ENCODE measurements at places on chromosomes 16 and 17.
A peak's percentile ranks its signal among the peaks of the same experiment; 100 is the strongest.

GRCh38 chr16:67993207-67994039, 5.9 kb downstream of the DPEP2 start:
- no peak overlapping the region for H3K4me3 ChIP-seq
- H3K4me1 ChIP-seq = peaks cover 4% of the 10 kb centered on the region
- H3K27me3 ChIP-seq = no peaks in the 10 kb centered on the region
- H3K27ac ChIP-seq = peak overlapping the region; percentile 65
- H3K36me3 ChIP-seq = no peaks in the 10 kb centered on the region
- no peak for DNase-seq

DNA sequence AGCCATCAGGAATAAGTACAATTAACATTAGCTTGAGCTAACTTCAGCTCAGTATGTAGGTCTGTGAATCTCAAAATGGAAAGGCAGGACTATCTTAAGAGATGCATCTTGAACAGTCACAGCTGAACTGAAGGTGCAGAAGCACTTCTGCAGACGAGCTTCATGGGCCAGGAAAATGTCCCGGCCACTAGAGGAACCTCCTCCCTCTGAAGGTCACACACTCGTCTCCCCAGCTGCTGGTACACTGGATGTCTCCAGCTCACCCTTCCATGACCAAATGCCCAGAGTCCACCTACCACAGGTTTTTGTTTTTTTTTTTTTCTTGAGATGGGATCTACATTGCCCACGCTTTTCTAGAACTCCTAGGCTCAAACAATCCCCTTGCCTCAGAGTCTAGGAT, 33.2 kb downstream of the WDR59 start:
- no peak overlapping the region for H3K27ac ChIP-seq
- peaks cover 2% of the 10 kb centered on the region for H3K36me3 ChIP-seq
- no peaks in the 10 kb centered on the region for H3K4me1 ChIP-seq

DNA sequence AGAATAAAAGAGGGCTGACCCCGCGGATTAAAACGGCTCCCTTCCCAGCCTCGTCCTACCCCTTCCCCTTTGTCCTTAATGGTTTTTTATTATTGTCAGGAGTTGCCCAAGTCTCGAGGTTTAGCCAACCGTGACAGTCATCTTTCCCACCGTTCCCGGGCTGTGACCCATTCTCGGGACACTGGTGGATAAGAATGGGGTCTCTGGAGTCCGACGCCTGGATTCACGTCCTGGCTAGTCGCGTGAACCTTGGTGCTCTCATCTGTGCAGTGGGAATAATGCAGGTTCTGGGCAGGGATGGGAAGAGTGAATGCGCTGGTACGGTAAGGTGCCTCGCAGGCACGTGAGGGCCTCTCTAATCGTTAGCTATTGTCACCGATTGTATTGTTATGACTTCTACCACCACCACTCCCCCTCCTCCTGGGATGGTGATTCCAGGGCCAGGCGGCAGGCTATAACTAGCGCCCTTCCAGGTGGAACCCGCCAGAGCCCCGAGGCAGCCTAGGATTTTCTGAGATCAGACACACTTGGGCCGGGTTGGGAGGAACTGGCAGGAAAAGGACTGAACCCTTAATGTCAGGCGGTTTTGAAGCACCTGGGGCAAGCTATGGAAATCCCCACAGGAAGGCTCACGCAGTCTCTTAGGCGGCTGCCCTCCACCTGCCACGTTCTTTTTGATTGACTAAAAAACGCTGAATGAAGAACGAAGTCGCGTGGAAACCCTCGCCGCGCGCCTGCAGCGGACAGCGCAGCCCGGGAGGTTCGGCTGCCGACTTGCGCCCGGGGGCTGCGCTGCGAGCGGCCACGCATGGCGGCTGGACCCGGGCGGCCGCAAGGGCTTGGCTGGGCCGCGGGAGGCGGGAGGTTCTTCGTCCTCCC, 2.7 kb downstream of the HS3ST3B1 start:
- H3K4me1 ChIP-seq = no peaks in the 10 kb centered on the region
- H3K27ac ChIP-seq = no peak overlapping the region
- H3K27me3 ChIP-seq = peaks cover 13% of the 10 kb centered on the region
- H3K4me3 ChIP-seq = no peak overlapping the region
- no peak for DNase-seq
- H3K36me3 ChIP-seq = no peaks in the 10 kb centered on the region

DNA sequence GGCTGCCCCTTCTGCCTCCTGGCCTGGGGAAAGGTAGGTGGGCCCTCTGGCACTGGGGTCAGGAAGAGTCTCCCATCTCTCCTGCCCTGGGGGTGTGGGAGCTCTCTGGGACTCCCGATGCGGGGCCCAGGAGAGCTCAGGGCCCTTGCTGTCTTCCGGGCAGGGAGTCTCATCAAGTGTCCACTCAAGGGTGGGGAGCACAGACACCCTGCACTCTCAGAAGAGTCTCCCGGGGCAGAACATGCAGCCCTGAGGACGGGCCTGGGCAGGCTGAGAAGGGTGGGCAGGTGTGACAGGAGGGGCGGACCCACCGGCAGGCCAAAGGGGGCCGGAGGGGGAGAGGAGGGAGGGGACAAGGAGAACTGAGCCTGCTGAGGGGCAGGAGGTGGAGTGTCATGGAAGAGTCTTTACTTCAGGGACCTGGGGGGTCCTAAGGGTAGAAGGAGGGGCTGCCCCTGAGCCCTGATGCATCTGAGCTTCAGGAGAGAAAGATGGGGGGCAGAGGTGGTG, 8.4 kb upstream of the PKMYT1 start:
- no peaks in the 10 kb centered on the region for H3K27me3 ChIP-seq
- H3K36me3 ChIP-seq = no peaks in the 10 kb centered on the region

DNA sequence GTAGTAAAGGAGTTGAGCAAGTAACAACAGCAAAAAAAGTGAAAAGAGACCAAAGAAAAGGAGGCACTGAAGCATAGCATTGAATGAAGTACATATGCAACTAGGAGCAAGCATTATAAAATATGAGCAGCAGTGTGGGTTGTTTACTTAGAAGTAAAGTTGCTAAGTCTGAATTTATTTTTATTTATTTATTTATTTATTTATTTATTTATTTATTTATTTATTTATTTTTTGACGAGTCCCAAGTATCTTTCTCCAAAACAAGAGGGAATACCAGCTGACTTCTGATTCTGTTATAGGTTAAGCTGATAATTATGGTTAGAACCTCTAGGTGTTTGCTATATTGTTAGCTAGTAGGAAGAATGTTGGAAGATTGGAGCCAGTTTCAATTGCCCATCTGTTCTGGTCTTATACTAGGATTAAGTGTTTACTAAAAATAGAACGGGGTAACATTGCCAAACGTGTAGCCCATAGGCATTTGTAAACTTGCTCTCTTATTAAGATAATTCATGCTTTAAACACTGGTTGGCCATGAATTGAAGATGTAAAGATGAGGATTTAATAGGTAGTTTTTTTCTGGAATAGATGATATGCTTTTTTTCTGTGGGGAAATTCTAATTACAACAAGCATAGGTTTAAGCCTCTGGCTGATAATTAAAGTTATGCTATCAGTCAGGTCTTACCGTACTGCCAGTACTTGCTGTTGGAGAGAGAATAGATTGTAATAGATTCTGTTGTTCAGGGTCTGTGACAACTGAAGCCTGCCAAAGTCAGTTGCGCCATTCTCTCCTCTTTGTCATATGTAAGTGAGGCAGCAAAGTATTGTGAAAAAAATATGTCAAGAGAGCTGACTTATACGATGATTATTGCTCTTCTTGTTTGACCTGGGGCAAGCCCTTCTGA, 66.7 kb downstream of the PPM1E start:
- H3K27me3 ChIP-seq = no peaks in the 10 kb centered on the region
- H3K4me1 ChIP-seq = no peaks in the 10 kb centered on the region
- H3K36me3 ChIP-seq = no peaks in the 10 kb centered on the region
- no peak for DNase-seq
- no peak overlapping the region for H3K4me3 ChIP-seq
- H3K27ac ChIP-seq = no peak overlapping the region

Measured in Panc1 (cell line).